ENCODE measurements at places on chromosomes 5 and 9.

DNA sequence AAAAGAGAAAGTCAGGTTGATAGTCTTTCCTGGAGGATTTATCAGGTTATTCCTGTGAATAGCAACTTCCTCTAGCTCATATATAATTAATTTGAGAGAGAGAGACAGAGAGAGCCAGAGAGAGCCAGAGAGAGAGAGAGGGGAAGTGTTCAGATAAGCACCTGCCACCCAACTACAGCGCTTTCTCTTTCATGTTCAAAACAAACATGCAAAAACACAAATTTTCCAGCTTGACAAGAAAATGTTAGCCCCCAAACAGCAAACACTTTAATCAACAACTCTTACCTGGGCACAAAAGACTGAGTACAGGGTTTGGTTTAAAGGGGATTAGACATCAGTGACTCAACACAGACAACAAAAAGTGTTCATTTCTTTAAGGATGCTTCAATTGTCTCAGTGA is 61.7 kb upstream of the PLPP6 start:
- no peak for DNase-seq

GRCh38 chr5:90638878-90639277 is 80.3 kb downstream of the ADGRV1 start:
- no peak for DNase-seq

GRCh38 chr5:103407402-103407801 is 148.8 kb downstream of the MACIR start:
- no peak for DNase-seq

- DNase-seq = no peak
Measured at GRCh38 chr5:82004511-82004910, 32.7 kb downstream of the ATG10 start.

DNA sequence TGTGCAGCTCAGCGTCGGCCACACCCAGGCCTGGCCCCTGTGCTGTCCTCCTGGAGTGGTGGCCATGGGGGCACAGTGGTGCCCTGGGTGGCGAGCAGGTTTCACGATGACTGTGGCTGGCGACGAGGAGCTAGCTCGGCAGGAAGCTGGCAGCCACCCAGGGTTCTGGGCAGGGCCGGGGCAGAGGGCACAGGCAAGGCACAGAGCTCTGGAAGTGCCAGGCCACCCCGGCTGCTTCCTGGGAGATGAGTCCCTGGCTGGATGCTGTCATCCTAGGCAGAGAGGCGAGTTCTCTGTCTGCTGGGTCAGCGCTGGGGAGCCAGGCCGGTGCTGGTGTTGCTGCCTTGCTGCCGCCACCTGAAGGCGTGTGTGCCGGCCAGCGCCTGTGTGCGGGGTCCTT is 51.7 kb downstream of the RXRA start:
- DNase-seq = no peak

GRCh38 chr9:91785447-91785842 is 164.6 kb downstream of the ROR2 start:
- DNase-seq = no peak

GRCh38 chr9:78548670-78549069 is 251.7 kb downstream of the PSAT1 start:
- no peak for DNase-seq

- DNase-seq = no peak
Measured at GRCh38 chr9:123253204-123253603, 15.2 kb downstream of the STRBP start.

DNA sequence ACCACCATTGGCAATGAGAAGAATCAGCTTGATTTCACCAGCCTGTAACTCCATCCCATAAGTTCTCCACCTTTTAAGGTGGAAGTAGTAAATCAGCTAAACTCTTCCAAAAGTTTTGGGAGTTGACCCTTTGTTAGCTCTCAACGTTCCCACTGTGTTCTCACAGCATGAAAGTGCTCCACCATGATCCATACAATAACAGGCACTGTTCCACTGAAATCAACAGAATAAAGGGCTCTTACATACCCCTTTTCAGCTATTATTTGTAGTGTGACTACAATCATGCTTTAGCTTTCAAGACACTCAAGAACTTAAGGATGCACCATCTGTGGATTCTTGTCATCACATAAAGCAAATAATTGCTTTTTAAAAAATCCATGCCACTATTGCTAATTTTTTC is 81.6 kb downstream of the PPP2R2B start:
- DNase-seq = no peak

- no peak for DNase-seq
Measured at GRCh38 chr9:99003308-99003707, 59.6 kb downstream of the COL15A1 start.

- DNase-seq = no peak
Measured at GRCh38 chr5:86862093-86862492, 244.4 kb downstream of the COX7C start.

DNA sequence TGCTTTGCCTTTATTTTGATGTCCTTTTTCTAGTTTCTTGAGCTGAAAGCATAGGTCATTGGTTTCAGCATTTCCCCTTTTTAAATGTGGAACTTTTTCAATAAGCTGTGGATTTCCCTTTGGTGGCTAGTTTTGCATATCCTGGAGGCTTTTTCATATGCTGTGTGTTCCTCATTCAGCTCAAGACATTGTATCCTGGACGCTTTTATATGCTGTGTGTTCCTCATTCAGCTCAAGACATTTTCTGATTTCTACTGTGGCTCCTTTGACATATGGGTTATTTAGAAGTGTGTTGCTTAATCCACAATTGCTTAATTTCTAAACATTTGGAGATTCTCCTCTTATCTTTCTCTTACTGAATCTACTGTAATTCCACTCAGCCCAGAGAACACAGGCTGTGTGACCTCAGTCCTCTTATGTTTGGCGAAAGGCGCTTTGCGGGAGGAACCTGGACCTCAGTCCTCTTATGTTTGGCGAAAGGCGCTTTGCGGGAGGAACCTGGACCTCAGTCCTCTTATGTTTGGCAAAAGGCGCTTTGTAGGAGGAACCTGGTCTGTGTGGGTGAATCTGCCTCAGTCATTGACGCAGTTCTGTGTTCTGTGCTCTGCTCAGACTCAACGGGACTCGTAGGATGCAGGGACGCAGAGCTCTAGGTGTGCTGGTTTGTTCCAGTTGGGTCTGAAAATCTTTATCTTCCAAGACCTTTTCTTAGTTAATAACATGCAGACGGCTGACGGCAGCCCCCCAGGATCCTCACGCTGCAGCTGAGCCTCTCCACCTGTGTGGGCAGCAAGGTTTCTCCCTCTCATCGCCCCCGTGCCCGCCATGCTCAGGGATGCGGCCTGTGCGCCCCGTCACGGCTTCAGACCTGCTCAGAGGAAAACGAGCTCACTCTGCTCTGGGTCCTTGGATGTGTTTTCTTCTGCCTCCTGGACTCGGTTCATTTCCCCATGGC is 6.0 kb upstream of the SLC9A3 start:
- no peak for DNase-seq

- no peak for DNase-seq
Measured at GRCh38 chr5:15234366-15234765, 265.6 kb upstream of the FBXL7 start.

DNA sequence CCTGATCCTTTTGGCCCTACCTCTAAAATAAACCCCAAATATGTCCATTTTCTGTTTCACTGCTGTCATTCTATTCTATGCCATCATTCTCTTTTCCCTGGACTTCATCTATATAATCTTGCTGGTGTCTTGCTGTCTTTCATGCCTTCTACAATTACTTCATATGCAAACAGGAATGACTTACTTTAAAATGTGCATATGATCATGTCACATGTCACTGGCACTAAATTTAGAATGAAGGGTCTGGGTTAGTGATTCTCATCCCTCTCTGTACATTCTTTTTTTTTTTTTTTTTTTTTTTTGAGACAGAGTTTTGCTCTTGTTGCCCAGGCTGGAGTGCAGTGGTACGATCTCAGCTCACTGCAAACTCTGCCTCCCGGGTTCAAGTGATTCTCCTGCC is 22.9 kb downstream of the FAF2 start:
- DNase-seq = no peak

GRCh38 chr9:109907400-109907799 is 127.4 kb downstream of the PALM2AKAP2 start:
- no peak for DNase-seq

- no peak for DNase-seq
Measured at GRCh38 chr9:126956917-126957686, 42.5 kb downstream of the RALGPS1 start.

DNA sequence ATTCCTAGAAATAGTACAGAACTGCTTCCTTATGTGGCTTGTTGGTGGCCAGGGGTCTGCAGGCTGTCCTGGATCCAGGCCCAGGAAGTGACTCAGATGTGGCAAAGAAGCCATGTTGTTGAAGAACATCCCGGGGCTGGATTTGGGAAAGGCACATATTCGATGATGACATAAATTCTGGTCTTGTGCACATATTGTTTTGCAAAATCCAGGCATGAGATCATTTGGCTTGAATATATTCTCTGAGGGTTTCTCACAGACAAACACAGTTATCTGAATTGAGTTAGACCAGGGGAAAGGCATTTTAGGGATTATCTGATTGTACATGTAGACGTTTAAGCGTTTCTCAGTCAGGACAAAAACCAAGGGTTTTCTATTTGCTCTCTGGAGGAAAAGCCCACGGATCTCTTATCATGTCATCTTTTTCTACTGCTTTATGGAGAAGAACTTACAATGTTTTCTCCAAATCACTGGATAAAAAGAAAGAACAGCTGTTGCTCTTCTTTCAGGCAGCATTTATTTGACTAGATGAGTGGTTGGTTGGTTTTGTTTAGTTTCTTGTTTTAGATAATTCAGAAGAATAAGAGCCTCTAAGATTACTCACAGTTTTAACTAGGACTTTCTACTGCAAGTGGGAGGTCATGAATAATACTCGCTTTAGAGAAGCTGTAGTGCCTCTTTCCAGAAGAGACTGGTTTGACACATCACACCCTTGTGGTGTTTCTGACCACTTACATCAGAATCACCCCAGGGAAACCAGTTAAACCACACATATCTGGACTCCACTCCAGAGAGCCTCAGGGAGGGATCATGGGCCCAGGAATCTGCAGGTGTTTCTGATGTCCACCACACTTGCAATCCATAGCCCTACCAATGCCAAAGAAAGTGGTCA is 29.5 kb upstream of the LHFPL2 start:
- peak; percentile 35 for DNase-seq

DNA sequence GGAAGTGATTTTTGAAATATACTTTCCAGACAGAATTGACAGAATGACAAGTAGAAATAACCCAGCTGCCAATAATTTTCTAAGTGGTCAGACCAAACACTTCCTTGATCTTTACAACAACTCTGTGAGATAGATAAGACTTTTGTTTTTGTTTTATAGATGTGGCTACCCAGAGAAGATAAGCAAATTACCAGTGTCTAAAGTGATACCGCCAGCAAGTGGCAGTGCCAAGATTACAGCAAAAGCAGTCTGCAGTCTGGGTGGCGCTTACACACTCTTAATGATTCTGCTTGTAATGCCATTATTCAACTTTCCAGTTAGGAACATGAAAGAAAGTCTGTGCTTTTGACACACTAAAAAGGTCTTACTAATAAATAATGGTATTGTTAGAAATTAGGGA is 92.1 kb downstream of the HCN1 start:
- DNase-seq = no peak

GRCh38 chr9:6793203-6793602 is 35.4 kb downstream of the KDM4C start:
- no peak for DNase-seq

DNA sequence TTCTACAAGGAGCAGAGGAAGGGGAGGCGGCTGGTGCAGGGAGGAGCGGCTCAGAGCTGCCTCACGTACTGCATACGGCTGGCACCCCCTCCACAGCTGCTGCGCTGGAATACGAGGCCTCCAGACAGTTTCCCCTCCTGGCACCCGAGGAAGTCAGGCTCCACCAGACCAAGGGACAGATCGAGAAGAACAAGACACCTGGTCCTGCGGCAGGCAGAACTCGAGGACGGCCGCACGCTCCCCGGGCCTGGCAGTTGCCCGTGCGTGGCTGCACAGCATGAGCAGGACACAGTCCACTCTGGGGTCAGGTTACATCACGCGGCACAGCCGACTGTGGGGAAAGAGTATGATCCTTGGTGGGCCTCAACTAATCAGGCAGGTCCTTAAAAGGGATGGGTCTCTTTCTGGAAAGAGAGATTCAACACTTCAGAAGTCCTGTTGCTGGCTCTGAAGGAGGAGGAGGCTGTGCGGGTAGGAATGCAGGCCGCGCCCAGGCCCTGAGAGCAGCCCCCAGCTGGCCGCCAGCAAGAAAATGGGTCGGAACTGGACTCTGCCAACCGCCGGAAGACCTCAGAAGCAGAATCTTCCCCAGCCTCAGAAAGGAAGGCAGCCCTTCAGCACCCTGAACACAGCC is 11.6 kb downstream of the UBAC1 start:
- DNase-seq = no peak

DNA sequence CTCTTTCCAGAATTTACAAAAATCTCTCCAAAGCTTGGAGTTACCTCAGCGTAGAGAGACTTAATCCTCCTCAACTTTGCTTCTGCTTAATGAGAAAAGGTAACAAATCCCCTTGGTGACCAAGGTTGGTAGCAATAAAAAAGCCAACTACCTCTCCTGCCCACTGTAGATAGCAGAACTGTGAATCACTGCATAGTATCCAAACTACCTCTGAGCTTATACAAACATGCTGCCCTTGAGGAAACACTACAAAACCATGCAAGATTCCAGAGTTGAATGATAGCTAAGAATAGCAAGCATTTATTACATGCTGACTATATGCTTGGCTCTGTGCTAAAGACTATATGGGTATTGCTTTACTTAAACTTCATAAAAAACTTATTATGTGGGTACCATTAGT is 2.8 kb upstream of the ADAMTS12 start:
- no peak for DNase-seq

GRCh38 chr9:78559449-78559885 is 262.5 kb downstream of the PSAT1 start:
- no peak for DNase-seq

DNA sequence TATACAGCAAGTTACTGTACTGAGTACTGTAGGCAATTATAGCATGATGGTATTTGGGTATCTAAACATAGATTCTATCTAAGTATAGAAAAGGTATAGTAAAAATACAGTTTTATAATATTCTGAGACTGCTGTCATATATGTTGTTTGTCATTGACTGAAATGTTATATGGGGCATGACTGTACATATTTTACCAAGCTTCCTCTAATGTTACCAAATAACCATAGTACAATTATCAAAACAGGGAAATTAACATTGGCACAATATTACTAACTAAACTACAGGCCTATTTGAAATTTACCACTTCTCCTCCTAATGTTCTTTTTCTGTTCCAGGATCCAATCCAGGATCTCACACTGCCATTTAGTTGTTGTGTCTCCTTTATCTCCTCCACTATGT is 18.5 kb downstream of the NPR3 start:
- no peak for DNase-seq

GRCh38 chr9:37446401-37446800 is 18.8 kb downstream of the ZBTB5 start:
- no peak for DNase-seq

DNA sequence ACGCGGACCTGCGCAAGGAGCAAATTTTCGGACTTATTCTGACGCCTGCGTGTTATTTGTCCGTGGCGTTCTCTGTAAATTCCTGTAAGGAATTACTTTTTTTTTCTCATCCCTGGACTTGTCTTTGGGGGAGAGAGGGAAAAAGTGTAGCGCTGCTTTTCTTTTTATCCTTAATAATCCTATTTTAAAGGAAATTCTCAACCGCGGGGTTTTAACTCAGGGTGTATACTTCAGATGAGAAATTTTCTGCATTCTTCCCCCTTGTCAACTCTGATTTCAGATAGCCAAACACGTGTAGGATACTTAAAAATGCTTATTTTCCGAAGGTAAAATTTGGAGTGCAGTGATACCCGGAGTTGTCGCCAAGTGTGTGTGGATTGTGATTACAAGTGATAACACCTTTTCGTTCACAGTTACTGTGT is 853 bp downstream of the DCP2 start:
- DNase-seq = no peak
